Psoas muscle (tissue), 8 donors: ENCODE measurements at places on chromosomes 7 and 10. TPM values are rescaled to one million over a fixed set of nuclear protein-coding genes. Genes with fewer than 3 reads are reported as not detected.

The CLEC2L gene
- total RNA-seq: 1.5 TPM

The C10orf67 gene
- not detected for total RNA-seq

The ECHDC3 gene
- total RNA-seq: 146 TPM

The PRSS37 gene
- total RNA-seq: not detected

The LGI1 gene
- total RNA-seq: 7.3 TPM

The STOX1 gene
- 1.8 TPM for total RNA-seq

The DYDC2 gene
- not detected for total RNA-seq

The NPSR1 gene
- not detected for total RNA-seq

The SLC26A3 gene
- 0.24 TPM for total RNA-seq

The JAZF1 gene
- 5.7 TPM for total RNA-seq

The SERPINE1 gene
- total RNA-seq: 14.4 TPM

The CTNNA3 gene
- 62.1 TPM for total RNA-seq

The INMT gene
- 10.4 TPM for total RNA-seq

The GDF2 gene
- not detected for total RNA-seq

The FAM20C gene
- 40.5 TPM for total RNA-seq

The OR2A7 gene
- 0.34 TPM for total RNA-seq
